Stimulated activated CD8-positive, alpha-beta memory T cell treated with anti-CD3 and anti-CD28 coated beads, Interleukin-7, amount 100 ng/mL, for 4 hours (primary cell): ENCODE measurements at places on chromosomes 2 and 18.

- DNase-seq: no peak
These were observed 88.7 kb downstream of the KLHL14 start for GRCh38 chr18:32684096-32684495.

GRCh38 chr18:58186258-58186948 lies 142.4 kb downstream of the NEDD4L start:
- no peak for DNase-seq

DNA sequence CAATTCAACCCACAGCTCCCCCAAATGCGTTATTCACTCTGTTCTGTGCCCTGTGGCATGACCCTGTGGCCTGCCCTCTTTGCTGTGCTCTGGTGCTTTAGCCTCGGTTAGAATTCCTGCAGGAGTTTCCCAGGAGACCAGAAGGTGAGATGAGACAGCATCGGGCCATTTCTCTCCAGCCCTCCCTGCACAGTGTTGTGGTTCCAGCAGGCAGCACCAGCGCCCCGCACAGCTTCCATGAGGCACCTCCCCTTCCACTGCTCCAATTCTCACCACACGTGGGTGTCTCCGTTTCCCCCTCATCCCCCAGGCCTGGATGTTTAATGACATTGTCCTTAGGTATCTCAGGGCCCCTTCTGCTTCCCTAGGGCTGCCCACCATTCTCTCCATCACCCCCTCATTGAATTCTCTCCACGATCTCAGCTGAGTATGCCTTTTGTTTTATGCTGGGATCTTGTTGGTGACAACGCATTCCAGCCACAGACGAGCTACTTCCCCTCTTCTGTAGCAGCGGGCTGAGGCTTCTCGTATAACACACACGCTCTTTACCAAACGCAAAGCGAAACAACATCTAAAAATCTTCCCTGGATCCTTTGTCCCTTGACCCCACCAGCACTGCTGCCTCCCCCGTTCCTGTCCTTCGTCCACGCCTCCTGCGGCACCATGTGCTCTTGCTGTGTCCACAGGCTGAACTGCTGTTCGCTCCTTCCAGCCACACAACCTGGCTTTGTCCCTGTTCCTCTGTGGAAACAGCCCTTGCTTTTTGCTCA lies 35.1 kb downstream of the ACKR3 start:
- no peak for DNase-seq

DNA sequence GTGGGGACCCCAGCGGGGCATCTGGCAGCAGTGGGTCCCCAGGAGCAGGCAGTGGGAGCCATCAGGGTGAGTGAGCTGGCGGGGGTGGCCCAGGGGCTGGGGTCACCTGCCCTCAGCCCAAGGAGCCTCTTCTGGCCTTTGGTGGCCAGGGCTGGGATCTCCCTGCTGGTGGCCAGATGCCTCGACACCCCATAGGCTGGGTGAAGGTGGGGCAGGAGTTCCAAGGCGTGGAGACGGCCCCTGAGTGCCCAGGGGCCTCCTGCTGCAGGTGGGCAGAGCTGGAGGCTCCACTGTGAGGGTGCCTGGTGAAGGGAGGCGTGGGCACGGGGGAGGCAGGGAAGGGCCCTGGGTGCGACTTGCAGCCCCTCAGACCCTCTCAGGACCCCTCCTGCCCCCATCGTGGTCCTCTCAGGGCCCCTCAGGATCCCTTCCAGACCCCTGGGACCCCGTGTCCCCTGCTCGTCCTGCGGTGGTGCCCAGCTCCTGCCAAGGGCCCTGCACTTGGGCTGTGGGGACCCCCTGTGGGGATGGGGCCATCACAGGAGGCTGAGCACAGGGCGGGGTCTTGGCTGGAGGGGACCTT lies 5.0 kb upstream of the GPR35 start:
- no peak for DNase-seq

- peak; percentile 73 for DNase-seq
These were observed 95.1 kb downstream of the ZFP36L2 start for GRCh38 chr2:43131051-43131889.

- DNase-seq: no peak
These were observed 47.8 kb upstream of the DAPL1 start for GRCh38 chr2:158747281-158747680.

DNA sequence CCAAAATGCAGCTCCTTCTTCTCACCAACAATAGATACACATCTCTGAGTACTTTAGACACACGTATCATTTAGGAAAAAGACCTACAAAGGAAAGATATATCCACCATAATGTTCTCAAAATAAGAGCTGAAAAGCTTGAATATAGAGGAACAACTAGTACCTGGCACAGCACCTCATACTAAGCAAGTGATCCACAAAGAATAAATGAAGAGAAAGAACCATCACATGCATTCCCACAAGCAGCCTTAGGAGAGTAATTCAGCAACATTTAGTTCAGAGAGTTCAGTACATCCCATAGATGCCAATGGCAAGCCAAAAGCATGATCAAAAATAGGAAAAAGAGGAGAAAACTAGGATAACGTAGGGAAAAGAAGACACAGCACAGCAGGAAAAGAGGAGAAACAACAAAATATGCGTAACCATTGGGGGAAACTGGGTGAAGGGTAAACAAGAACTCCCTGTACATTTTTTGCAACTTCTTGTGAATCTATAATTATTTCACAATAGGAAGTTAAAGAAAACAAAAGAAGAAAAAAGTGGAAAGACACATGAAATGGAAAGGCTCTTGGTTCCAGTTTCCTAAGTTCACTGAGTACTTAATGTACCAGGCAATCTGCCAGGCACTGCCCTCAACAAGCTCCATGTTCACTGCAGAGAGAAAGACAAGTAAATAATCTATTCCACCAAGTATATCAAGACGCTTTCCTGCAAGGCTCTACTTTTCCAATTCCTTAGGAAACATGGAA lies 22.3 kb downstream of the CLASP1 start:
- DNase-seq: no peak

- DNase-seq: no peak
These were observed 43.4 kb downstream of the RAB31 start for GRCh38 chr18:9751371-9752031.

DNA sequence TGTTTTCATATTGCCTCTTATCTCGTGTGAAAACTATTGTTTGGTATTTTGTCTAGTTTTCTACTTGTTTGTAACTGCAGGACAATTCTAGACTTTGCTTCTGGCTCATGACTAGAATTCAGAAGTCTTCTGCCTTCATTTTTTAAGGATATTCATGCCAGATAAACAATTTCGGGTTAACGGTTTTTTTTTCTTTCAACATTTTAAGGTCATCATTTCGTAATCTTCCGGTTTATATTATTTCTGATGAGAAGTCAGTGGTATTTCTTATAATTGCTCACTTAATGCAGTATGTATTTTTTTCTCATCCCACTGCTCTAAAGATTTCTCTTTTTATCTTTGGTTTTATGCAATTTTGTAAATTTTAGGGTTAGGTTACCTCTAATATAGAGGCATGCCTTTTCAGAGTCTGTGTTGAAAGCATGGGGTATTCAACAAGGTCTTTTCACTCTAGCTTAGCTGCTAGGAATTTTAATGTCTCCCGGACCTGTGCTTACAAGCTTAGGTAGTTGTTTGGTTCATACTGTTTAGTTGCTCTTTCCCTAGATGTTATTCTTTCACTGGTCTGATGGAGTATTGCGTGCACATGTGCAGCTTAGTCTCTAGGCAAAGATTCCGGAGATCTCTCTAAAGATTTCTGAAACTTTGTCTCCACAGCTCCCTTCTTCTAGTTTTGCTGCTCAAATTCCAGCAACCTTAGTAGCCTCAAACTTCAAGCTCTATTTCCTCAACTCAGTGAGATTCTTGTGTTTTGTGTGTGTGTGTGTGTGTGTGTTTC lies 198.1 kb downstream of the MCFD2 start:
- no peak for DNase-seq

DNA sequence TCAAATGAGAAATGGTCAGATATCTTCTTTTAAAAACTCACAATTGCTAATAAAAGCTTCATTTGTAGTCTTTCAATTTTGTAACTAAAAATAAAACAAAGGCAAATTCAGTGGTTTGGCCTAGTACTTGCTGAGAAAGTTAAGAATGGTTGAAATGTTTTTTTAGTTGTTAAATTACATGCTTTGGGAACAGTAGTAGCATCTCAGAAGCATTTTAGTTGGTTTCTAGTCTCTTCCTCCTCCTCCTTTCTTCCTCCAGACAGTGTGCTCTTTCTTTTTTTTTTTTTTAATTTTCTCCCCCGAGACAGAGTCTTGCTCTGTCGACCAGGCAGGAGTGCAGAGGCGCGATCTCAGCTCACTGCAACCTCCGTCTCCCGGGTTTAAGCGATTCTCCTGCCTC lies 9.8 kb downstream of the TRAK2 start:
- no peak for DNase-seq

DNA sequence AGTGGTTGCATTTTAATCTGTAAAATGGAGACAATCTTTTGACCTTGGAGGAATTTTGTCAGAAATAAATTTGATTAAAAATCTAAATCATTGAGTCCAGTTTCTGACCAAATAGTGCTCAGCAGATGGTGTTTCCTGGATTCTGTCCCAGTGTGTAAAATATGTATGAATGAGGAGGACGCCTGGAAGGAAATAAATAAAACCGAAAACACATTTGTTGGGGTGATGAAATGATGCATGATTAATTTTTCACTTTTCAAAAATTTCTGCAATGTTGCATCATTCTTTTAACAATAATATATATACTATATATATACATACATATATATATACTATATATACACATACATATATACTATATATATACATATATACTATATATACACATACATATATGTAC lies 261.1 kb upstream of the TRIB2 start:
- DNase-seq: no peak

DNA sequence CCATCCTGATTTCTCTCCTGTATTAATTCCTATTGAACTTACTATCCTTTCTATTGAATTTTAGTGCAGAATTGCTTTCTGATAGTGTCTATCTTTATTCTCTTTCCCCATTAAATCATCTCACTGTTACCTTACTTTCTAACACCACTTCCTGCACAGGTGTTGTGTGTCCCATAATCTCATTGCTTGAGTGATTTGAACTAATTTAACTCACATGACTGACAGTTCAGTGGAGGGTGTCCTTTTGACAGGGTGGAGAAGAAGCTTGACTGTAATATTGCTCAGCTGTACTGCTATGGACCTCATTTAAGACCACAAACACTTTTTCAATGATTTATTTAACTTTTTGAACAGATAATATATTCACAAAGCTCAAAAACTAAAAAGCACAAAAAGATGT lies 211.8 kb downstream of the NRXN1 start:
- no peak for DNase-seq

GRCh38 chr2:126777620-126777978 lies 121.1 kb upstream of the TEX51 start:
- no peak for DNase-seq

GRCh38 chr18:43422518-43422917 lies 145.2 kb upstream of the SYT4 start:
- DNase-seq: no peak

- no peak for DNase-seq
These were observed 152.1 kb upstream of the ID2 start for GRCh38 chr2:8529706-8530277.

DNA sequence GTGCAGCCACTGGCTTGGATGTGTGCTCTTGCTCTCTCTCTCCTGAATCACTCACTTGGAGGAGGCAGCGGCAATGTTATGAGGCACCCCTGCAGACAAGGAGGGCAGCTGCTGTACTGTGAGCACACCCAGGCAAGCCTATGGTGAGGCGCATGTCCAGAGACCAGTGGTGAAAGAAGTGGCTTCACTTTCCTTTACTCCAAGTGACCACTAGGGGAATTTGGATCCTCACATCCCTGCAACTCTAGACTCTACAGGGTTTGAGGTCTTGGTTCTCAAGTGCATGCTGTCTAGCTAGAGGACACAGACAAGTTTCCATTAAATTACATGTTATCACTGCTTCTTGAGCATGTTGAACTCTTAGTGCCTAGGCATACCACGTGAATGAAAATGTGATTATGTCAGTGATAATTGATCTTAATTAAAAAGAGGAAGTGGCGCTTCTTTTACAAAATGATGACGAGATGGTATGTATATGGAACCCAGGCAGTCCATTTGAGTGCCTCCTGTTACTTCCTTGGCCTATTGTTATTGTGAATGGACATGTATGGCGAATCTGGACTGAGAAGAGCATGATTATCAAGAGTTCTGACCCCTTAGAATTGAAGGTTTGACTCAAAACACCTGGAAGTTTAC lies 181.0 kb upstream of the CDH2 start:
- DNase-seq: no peak

DNA sequence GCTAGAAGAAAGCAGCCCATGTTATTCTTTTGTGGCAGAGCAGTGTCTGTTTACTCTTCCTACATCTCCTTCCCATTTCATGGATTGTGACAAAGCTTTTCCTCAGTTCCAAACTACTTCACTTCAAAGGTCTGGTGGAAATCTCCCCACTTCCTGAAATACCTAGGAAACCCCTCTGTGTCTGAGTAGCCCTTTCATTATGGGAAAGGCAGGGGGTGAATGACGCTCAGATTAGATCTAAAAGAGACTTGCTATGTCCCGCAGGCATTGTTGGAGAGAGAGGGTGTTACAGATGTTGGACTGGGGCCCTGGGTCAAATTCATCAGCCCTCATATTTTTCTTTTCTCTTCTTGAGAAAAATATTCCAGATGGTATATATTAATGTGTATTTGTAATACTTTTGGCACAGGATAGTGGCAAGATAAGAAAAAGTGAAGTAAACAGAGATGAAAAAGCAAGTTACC lies 675.0 kb downstream of the IRS1 start:
- DNase-seq: no peak

GRCh38 chr2:196274387-196274809 lies 103.0 kb upstream of the STK17B start:
- no peak for DNase-seq

- DNase-seq: no peak
These were observed 331.8 kb upstream of the VWC2L start for GRCh38 chr2:214079032-214079431.

DNA sequence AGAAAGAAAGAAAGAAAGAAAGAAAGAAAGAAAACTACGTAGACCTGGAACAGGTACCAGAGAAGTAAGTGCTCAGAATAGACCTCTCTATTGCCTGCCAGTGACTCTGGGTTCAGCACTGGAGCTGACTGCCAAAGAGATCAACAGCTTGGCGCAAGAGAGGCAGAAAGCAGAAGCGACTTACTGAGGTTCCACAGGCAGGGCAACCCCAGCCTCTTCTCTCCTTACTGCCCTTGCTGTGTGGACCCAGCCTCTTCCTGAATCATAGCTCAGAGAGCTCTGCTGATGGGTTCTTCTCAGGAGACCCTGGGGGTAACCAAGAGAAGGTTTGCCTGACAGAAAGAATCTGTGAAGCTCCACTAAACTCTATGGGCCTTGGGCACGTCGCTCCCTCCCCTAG lies 7.1 kb downstream of the CAPN13 start:
- no peak for DNase-seq
